ENCODE measurements at places on chromosomes 1 and 21. TPM values are rescaled to one million over a fixed set of nuclear protein-coding genes. Genes with fewer than 3 reads are reported as not detected.

Gene ANKRD65
- 22.9 TPM for total RNA-seq

Gene TEDDM1
- total RNA-seq: not detected

Gene HES2
- total RNA-seq: not detected

Gene ELOA
- 23.7 TPM for total RNA-seq

Gene MIXL1
- not detected for total RNA-seq

Gene DIRAS3
- total RNA-seq: 5.2 TPM

Gene NUDT4B
- 6.9 TPM for total RNA-seq

Gene MSH4
- 0.98 TPM for total RNA-seq

Gene CLCA1
- total RNA-seq: not detected

Gene RHD
- total RNA-seq: not detected

Gene WNT3A
- total RNA-seq: not detected

Gene ZMPSTE24
- 36.2 TPM for total RNA-seq

Gene CYYR1
- total RNA-seq: 10.0 TPM

Gene SYT11
- 54.2 TPM for total RNA-seq

Gene REG4
- total RNA-seq: not detected

Gene CFHR2
- total RNA-seq: not detected

Gene VTCN1
- total RNA-seq: not detected

Gene CYP4A11
- total RNA-seq: 0.42 TPM

Gene FALEC
- total RNA-seq: not detected

Gene CFAP298
- 30.8 TPM for total RNA-seq

Gene C1orf53
- total RNA-seq: not detected

Gene GBP6
- total RNA-seq: not detected
